Dermis microvascular lymphatic vessel endothelial cell (primary cell): ENCODE measurements at places on chromosomes 16 and 17. TPM values are rescaled to one million over a fixed set of nuclear protein-coding genes. Genes with fewer than 3 reads are reported as not detected.

The TP53TG3B gene
- total RNA-seq: not detected in 2 replicates

The TEX19 gene
- total RNA-seq: not detected in 2 replicates

The CRHR1 gene
- total RNA-seq: not detected in 2 replicates

The SNX11 gene
- 11.0 and 13.3 TPM in 2 replicates for total RNA-seq

The WFIKKN1 gene
- total RNA-seq: under 0.01 and 0.13 TPM in 2 replicates

The ASB16 gene
- total RNA-seq: not detected in 2 replicates

The SULT1A2 gene
- not detected in 2 replicates for total RNA-seq

The CCL1 gene
- total RNA-seq: not detected in 2 replicates

The TEX2 gene
- total RNA-seq: 20.2 and 29.2 TPM in 2 replicates

DNA sequence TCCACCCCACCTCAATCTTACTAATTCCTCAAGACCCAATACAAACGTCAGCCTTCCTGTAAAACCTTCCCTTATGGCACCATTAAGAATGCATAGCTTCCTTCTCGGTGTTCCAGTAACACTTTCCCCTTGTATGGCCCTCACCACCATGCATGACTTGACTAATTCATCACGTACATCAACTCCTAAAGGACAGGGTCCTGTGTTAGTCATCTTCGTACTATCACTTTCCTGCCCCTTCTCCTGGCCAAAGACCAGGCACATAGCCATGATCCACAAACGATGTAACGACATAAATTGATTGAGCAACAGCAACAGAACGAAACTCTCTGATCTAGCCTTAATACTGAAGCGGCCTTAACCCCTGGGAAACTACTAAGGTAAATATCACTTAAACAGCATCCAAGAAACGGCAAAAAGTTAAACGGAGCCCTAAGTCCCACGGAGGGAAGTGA is 612 bp downstream of the PSMD12 start:
- peak; percentile 78 for DNase-seq

- no peak for DNase-seq
These were observed 440.9 kb upstream of the MAF start for GRCh38 chr16:80041410-80041809.

DNA sequence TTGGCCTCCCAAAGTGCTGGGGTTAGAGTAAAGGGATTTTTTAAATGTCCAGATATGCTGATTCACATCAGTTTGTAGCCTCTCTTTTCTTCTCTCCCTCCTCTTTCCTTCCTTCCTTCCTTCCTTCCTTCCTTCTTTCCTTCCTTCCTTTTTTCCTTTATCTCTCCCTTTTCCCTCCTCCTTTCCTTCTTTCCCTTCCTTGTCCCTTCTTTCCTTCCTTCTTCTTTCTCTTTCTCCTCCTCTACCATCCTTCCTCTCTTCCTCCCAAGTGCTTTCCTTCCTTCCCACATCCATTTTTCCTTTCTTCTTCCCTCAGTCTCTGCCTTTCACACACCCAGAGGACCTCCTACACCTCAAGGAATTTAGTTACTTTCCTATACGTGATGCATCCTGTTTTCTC is 671.8 kb downstream of the HS3ST4 start:
- no peak for DNase-seq

GRCh38 chr16:28549301-28549899 is 4.3 kb upstream of the SGF29 start:
- DNase-seq: peak; percentile 48

DNA sequence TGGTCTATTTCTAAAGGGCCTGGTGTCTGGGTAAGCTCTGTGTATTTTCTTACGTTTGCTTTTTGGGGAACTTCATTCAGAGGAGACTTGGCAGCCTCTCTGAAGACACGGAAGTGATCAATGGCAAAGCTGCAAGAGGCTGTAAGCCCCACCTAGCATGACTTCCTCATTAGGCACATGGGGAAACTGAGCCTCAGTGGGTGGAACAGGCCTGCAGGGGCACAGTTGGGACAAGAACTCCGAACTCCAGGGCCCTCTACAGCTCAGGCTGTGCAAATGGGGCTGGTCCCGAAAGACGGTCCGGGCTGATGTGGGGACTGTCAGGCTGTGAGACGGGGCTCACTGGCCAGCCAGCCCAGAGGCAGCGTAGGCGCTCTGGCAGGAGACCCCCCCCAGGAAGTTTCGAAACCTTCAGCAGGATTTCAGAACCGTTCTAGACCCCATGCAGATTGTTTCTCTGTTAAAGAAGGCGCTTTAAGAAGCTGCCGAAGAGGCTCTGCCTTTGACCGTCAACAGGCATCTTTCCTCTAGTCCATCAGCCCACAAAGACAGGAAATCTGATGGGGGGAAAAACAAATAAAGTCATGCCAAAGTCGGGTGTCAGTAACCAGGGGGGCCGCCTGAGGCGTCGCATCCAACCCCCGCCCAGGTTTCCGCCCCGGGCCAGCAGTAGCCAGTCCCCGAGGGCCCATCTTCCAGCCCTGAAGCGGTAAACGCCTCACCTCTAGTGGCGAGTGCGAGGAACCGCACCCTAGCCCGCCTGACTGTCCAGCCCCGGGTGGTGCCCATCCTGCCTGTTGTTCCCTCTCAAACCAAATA is 79.8 kb upstream of the TBC1D3K start:
- peak; percentile 65 for DNase-seq

- DNase-seq: peak; percentile 74
These were observed 471 bp upstream of the PRKAR1A start for GRCh38 chr17:68511671-68512246.

GRCh38 chr17:70137451-70138230 is 31.7 kb upstream of the KCNJ2 start:
- no peak for DNase-seq

GRCh38 chr16:1816396-1817275 is 10.0 kb downstream of the HAGH start:
- DNase-seq: no peak

- no peak for DNase-seq
These were observed 19.9 kb downstream of the ZNHIT3 start for GRCh38 chr17:36506249-36506826.

DNA sequence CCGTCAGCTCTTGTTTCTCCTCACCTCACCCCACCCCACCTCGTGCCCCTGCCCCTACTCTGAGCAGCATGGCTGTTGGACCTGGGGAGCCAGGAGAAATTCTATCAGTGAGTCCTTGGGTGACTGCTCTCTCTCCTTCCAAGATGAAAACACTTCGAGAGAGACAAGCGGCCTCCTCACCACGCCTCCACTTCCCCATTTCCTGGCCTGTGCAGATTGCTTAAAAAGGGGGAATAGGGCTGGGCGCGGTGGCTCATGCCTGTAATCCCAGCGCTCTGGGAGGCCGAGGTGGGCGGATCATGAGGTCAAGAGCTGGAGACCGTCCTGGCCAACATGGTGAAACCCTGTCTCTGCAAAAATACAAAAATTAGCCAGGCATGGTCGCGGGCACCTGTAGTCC is 9.5 kb downstream of the DLX4 start:
- DNase-seq: no peak

DNA sequence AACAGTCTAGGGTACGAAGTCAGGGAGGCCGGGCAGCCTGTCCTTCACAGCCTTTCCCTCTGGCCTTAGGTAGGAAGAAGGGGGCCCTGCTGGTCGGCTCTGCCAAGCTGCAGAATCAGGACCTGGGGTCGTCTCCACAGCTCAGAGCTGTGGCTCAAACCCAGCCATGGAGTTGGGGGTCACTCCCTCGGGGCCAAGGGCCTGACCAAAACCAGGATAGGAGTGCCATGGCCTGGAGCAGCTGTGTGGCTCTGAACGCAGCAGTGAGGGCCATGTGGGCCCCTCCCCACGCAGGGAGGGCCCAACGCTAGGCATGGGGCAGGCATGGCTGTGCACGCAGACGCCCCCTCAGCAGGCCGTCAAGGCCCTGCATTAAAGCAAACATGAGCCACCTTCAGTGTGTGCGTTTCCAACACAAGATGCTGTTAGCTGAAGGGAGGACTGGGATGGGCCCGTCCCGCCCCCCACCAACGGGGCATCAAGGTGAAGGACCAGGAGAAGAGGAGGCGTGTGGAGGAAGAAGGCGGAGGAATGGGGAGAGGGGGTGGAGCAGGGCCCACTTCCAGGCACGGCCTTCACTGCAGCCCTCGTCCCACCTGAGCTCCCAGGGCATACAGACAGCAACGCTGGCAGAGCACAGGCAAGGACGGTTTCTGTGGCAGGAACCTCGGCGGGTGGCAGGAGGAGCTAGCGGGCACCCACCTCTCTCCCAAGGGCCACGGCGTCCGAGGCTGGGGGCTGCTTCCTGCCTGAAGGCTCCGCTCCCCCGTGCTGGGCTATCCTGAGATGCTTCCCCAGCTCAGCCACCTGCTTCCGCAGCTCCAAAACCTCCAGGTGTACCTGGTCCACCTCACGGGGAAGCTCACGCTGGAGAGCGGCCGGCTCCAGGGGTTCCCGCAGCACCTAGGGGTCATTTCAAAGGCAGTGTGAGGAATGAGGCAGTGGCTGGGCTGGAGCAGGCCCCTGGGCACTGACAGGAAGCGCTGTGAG is 55.3 kb downstream of the CCDC57 start:
- no peak for DNase-seq

- DNase-seq: no peak
These were observed 7.9 kb downstream of the TBX4 start for GRCh38 chr17:61459939-61460718.

- peak; percentile 92 for DNase-seq
These were observed 5.4 kb downstream of the PGS1 start for GRCh38 chr17:78383725-78384471.

GRCh38 chr17:50835301-50836234 is at the start of gene WFIKKN2:
TSS of gene WFIKKN2 (plus strand) at chr17:50835586. CDS start at chr17:50835938, 352 bp downstream.
- no peak for DNase-seq

DNA sequence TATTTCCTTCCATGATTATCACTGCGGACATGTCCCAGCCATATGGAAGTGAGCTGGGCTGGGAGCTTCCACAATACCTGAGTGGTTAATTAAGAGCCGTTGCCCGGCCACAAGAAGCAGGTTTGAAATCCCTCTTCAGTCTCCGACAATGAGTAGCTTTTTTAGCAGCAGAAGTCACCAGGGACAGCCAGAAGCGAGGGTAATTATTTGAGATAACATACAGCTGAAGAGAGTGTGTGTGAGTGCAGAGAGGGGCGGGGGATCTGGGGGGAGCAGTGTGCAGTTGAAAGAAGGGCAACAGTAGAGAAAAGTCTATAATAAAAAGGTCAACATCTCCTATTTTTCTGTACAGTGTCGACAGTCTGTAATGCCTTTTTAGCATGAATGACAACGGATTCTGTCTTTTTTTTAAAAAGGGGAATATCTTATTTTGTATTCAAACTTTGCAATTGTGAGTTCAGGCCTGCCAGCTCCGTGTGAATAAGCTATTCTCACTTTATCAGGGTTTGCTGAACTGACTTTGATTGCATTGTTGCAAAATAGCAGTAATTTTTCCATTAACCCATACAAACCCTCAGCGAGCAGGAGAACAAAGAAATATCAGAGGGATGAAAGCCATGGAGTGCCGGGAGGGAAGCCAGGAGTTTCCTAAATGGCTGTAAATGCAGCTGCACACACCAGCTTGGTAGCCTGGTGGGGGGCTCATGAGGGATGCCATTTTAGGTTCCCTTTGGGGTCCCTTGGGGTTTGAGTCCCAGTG is 220.3 kb upstream of the IRX3 start:
- DNase-seq: peak; percentile 43

DNA sequence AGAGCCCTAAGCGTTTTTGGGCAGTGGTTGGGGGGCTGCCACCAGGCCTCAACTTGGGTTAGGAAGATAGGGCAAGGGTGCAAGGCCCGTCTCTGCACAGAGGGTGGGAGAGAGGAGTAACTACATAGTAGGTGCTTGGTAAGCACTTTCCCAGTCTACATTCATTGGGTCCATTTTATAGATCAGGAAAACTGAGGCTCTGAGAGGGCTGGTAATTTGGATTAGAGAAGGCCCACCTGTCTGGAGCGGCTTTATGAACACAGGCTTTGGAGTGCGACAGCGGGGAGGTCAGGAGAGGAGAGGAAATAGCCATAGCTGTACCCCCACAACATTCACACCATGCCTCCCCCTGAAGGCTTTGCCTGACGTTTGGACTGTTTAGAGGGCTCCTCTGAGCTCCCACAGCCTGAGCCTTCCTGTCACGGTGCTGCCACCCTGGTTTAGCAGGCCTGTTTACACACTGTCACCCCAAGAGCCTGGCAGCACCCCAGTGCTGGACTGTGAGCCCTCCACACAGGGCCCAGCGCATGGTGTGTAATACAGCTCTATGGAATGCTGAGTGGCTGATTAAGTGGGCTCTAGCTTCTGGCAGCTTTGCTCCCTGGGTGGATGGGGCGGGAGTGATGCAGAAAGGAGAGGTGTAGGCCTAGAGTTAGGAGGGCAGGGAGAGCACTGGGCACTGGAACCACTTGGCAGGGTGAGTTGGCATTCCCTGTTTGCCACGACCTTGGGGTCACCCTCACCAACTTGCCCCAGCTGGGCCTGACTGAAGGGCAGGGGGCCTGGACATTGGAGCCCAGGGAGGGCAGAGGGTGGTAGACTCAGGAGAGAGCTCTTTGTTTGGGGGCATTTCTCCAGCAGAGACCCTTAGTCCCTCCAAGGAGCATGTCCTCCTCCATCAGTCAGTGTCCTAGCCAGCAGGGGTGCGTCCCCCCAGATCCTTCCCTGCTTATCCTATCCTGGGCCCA is 73.7 kb downstream of the RAI1 start:
- DNase-seq: no peak

DNA sequence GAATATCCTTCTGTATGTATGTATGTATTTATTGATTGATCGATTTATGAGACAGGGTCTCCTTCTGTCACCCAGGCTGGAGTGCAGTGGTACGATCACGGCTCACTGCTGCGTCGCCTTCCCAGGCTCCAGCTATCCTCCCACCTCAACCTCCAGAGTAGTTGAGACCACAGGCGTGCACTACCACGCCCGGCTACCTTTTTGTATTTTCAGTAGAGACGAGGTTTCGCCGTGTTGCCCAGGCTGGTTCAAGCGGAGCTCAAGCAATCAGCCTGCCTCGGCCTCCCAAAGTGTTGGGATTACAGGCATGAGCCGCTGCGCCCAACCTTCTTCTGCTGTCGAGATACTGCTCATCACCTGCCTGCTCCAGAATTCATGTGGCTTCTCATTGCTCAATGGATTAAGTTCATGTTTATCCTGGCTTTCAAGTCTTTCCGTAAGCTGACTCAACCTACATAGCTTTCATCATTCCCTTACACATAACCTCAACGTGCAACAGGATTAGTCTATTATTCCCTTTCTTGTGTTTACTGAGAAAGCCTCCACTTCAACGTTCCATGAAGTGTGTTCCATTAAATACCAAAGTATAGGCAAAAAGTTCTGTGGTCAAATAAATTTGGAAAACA is 13.6 kb downstream of the TAC4 start:
- peak; percentile 68 for DNase-seq

GRCh38 chr17:19762515-19762961 is 14.4 kb upstream of the ALDH3A1 start:
- peak; percentile 54 for DNase-seq

- DNase-seq: peak; percentile 85
These were observed 11.2 kb upstream of the PLEKHG4 start for GRCh38 chr16:67268136-67268579.

- DNase-seq: no peak
These were observed 253.1 kb downstream of the HAPSTR1 start for GRCh38 chr16:9344508-9344907.

GRCh38 chr16:1740234-1740633 is 31.1 kb downstream of the NME3 start:
- no peak for DNase-seq

GRCh38 chr17:3513305-3514035 is 37.7 kb downstream of the ASPA start:
- no peak for DNase-seq

- no peak for DNase-seq
These were observed 5.6 kb upstream of the NOTUM start for GRCh38 chr17:81966343-81967243.
